ENCODE measurements at places on chromosomes 2 and 18.

DNA sequence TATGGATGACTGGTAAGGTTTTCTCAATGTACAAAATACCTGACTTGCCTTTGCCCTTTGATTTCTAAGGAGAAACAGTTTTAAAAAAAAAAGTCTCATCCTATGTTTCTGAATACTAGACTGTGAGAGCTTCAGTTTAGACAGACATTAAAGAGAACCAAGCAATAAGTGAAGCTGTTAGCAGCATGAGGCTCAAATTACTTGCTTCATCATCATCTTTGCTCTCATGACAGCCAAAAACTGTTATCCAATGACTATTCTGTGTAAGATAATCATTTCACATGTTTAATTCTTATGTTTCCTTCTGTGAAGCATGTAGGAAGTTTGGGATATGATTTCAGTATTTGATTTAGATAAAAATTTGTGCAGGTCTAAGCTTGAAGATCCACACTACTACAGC lies 129.2 kb downstream of the COMMD1 start:
- DNase-seq, result no peak

GRCh38 chr2:216936954-216937357 lies 77.1 kb upstream of the TNP1 start:
- DNase-seq, result no peak

DNA sequence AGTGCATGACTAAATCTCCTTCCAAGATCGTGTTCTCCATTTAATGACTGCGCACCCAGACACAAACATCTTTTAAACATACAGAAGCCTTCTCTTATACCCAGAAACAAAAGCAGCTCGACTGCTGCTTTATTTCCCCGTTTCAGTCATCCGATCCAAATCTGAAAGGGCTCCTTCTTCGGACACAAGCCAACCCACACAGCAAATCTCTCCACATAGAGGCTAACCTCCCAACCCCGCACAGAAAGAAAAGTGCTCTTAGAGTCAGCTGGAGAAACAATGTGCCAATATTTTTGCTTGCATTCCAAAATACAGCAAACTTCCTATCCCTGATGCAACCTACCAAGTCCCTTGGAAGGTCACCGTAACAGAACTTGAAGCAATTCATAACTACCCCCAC lies 29.1 kb downstream of the GAREM1 start:
- no peak for DNase-seq

GRCh38 chr2:161165266-161165665 lies 5.0 kb downstream of the TANK start:
- no peak for DNase-seq

- no peak for DNase-seq
Observed at GRCh38 chr2:154455866-154456265, 242.6 kb upstream of the KCNJ3 start.

DNA sequence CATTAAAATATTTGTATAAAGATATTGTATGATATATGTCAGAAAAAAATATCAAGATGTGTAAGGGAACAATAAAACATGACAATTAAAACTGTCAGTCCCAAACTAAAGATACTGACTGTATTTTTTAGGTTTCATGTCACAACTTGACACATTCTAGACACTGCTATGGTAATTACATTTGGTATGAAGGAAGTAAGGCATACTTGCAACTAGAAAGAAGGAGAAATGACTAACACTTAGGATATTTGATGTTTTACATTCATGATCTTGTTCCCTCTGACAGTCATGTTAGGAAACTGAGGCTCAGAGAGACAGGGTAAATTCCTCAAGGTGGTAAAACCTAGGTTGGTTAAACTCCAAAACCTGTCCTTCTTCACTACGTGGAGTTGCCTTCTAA lies 68.3 kb downstream of the TMEFF2 start:
- DNase-seq, result no peak

GRCh38 chr2:43131051-43131889 lies 95.1 kb downstream of the ZFP36L2 start:
- peak; percentile 59 for DNase-seq

DNA sequence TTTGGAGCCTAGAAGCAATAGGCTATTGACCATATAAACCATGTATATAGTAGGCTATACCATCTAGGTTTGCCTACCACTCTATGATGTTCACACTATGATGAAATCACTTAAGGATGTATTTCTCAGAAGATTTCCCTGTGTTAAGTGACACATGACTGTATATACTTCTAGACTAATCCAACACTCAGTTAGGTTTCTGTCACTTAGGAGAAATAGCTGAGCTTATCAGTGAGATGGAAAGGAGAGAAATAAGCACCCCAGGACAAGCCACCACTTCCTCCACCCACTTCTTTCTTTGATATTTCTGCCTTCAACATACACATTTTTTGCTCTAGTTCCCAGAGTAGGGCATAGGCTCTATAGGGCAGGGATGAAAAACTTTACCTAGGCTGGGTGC lies 7.8 kb downstream of the PECR start:
- DNase-seq, result no peak

- no peak for DNase-seq
Observed at GRCh38 chr18:35024965-35025364, 16.2 kb upstream of the MAPRE2 start.

Measured in activated CD4-positive, alpha-beta T cell treated with anti-CD3 and anti-CD28 coated beads, Interleukin-2, amount 50 U/mL, for 24 hours (primary cell).